ENCODE measurements at places on chromosomes 2 and 18.

DNA sequence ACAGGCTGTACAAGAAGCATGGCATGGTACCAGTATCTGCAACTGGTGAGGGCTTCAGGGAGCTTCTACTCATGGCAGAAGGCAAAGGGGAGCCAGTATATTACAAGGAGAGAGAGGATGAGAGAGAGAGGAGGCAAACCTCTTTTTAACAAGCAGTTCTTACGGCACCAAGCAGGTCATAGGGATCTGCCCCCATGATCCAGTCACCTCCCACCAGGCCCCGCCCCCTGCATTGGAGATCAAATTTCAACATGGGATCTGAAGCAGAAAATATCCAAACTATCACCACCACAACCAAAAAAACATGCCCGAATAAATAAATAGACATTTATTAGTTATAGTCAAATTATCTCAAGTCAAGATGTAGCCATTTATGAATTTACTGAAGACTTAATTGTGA lies 14.5 kb upstream of the SLC35F5 start:
- DNase-seq: no peak

DNA sequence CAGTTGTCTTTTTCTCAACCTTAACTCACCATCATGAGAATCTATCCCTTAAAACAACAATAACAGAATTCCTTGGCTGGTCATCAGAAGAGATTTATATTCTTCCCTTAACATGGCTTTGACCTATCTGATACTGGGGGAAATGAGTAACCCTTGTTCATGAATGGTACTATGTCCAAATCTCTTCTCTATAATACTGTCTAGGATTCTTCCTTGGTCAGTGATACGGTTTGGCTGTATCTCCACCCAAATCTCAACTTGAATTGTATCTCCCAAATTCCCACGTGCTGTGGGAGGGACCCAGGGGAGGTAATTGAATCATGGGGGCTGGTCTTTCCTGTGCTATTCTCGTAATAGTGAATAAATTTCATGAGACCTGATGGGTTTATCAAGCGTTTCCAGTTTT lies 282.0 kb upstream of the SIX2 start:
- DNase-seq: no peak

DNA sequence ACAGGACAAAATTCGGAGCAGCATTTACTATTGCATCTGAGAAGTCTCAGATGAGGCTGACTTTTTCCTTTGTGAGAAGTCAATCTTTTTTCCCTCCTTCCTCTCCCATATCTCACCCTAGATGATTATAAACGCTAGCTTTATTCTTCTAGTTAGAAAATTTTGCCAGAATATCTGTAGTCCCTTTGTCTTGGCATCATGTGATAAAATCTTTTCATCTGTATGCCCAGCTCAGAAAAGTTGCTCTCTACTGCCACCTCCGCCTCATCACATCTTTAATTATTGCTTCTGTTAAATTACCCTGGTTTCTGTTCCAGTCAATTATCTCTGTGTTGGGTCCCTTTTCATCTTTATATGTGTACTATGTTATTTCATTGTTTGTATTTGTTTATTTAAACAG lies 210.8 kb upstream of the SLC35G4 start:
- no peak for DNase-seq

DNA sequence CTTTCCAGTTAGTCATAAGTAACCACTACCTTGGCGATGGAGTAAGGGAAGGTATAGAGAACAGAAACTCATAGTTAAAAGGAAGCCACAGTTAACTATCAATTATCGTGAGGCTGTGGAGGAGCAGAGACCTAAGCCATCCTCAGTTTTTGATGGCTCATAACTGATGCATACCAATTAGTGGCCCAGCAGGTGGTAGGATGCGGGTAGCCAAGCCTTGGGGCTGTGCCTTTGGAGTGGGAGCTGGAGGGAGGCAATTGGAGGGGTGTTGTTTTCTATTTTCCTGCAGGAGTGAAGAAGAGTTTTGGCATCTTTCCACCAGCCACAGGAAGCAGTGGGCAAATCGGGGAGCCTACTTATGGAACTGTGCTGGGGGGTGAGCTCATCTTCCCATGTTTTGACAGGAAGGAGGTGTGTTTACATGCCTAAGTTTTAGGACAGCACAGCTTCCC lies 194.8 kb downstream of the TPGS2 start:
- DNase-seq: no peak

GRCh38 chr18:8552151-8552550 lies 57.1 kb upstream of the RAB12 start:
- DNase-seq: no peak

GRCh38 chr2:70035344-70035844 lies 51.9 kb upstream of the PCBP1 start:
- DNase-seq: no peak

DNA sequence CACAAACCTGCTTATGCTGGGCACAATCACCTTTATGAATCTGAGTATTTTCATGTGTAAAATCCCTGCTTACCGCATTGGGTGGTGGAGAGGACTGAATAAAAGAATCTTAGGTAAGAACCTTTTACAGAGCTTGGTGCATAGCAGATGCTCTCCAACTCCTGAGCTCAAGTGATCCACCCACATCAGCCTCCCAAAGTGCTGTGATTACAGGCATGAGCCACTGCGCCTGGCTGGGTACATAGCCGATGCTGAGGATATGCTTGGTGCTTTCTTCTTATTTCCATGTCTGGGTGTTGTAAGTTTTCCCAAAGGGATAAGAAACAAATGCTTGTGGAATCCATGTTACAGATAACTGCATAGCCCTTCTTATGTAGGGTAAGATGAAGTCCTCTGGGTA lies 244.3 kb upstream of the PXDN start:
- DNase-seq: no peak

DNA sequence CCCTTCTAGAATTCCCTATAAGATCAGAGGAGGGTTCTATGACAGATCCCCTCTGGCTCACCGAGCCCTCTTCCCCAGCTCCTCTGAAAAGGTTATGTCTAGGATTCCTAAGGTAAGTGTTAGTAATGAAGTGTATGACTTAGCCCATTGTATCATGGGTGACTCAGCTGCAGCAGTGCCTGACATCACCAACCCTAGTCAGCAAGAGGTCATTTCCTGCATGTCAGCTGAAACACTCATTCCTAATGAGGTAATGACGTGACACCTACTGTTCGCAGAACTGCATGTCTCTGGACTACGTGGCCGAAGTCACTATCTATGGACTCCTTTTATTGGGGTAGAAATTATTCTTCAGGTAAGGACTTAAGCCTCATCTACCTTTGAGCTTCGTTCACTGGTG lies 196.1 kb upstream of the MYT1L start:
- DNase-seq: no peak

DNA sequence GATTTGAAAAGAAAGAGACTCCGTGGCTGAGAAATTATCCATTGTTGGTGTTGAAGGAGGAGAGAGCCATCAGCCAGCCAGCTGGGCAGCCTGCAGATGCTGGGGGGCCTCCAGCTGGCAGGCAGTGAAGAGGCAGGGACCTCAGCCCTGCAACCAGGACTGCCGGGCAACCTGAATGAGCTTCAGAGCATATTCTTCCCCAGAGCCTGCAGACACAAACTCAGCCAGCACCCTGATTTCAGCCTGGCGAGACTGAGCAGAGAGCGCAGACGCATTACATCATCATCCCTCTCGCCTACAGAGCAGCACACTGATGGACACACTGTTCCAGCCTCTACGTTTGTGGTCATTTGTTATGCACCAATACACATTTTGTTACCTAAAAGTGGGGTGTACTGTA lies 150.7 kb upstream of the RAB6C start:
- no peak for DNase-seq

- no peak for DNase-seq
Measured at GRCh38 chr2:1995081-1995480, 250.8 kb upstream of the PXDN start.

GRCh38 chr2:223042284-223042683 lies 9.7 kb upstream of the KCNE4 start:
- no peak for DNase-seq

GRCh38 chr2:179349670-179350303 lies 85.2 kb upstream of the SESTD1 start:
- DNase-seq: no peak

- DNase-seq: no peak
Measured at GRCh38 chr2:75592030-75592429, 31.3 kb upstream of the EVA1A start.

GRCh38 chr2:58039170-58039611 lies 7.4 kb upstream of the VRK2 start:
- DNase-seq: no peak

DNA sequence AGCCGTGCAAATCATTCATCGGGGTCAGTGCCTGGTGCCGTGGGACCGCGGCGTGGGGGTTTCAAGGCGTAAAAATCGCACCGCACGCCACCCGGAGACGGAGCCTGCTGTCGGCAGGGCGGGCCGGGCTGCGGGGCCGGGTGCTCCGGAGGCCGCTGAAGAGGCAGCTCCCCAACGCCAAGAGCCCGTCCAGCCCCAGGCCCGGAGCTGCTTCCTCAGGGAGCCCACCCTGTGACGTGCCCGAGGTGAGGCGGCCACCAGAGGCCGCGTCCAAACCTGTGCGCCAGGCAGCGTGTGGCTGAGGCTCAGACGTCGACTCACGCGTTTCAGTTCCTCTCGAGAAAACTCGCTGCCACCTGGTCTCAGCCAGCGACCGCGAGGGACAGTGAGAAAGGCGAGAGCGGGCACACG lies 98.1 kb downstream of the NFATC1 start:
- peak; percentile 75 for DNase-seq

DNA sequence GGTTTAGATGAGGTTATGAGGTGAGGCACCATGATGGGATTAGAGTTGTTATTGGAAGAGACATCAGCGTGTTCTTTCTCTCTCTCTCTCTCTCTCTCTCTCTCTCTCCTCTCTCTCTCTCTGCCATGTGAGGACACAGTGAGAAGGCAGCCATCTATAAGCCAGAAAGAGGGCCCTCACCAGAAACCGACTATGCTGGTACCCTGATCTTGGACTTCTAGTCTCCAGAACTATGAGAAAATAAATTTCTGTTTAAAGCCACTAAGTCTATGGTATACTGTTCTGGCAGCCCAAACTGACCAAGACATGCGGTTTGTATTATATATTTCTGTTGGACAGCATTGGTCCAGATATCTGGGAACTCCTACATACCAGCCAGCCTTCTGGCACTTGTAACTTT lies 3.5 kb upstream of the LIPG start:
- DNase-seq: no peak

GRCh38 chr2:11784747-11785610 lies 38.5 kb downstream of the LPIN1 start:
- DNase-seq: no peak

DNA sequence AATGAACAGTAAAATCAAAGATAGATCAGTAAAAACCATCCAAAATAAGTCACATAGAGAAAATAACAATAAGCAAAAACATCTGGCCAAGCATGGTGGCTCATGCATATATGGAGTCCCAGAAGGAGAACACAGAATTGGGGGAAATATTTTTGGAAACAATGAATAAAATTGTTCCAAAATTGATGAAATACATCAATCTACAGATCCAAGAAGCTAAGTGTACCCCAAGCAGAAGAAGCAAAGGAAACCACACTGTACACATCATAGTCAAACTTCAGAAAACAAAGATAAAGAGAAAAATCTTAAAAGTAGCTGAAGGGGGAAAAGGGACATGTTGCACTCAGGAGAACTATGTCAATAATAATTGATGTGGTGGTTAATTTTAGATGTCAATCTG lies 80.4 kb upstream of the RMP24 start:
- no peak for DNase-seq

DNA sequence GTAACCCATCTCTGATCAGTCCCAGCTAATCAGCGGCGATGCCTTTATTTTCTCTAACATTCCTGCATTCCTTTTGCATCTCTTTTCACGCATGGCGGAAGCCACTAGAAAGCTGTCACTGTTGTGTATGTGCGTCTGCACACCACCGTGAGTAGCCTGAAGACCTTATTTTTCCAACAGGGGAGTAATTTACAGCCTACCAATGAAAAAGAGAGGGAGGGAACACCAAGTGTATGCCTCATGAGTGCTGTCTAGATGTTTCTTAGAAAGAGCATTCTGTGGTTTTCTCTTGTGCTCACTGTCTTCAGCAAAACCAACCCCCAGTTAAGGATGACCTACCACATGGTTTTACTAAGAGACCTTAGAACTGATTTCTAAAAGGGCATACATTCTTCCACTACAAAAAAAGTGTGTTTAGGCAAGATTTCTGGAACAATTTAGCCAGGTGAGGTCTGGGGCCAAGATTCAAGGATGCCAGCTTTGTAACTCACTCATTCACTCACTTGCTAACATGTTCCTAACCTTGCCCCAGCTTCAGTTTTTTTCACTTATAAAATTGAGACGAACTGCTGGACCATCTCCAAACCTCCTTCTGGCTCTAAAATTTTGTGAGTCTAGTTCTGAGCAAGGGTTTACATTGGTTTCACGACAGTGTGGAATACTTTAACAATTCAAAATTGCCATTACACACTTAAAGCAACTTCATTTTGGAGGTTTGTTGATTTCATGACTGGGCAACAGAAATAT lies 51.4 kb downstream of the BCL2 start:
- DNase-seq: no peak

DNA sequence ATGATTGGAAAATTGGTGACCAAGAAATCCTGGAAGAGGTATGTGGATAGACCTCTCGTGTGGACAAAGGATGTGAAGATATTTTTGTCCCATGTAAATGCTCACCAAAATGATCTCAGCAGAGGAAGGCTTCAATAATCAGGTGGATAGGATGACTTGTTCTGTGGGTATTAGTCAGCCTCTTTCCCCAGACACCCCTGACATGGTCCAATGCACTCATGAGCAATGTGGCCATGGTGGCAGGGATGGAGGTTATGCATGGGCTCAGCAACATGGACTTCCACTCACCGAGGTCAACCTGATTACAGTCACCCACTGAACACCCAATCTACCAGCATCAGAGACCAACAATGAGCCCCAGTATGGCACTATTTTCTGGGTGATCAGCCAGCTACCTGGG lies 20.2 kb downstream of the CHRNA1 start:
- DNase-seq: no peak

- no peak for DNase-seq
Measured at GRCh38 chr2:64857581-64858471, 131.4 kb upstream of the SLC1A4 start.

DNA sequence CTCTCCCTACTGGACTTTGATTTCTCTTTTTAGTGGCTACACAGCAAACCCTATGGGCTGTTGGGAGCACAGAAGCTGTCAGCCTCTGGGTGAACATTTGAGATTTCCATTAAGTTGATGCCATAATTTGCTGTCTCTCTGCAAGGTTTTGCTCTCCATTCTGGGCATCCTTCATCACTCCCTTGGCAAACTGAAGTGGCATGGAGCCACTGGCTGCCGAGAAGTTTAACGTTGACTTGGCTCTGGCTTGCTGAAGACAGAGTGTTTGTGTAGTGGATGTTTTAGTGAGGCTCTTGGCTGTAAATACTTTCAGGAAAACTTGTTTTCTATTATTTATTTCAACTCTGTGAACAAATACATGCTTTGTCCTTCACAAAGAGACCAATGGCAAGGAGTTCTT lies 91.5 kb downstream of the ALK start:
- no peak for DNase-seq

Data from upper lobe of left lung (tissue), 6 donors.